ELR (cell line): ENCODE measurements at places on chromosomes 1 and 21.

DNA sequence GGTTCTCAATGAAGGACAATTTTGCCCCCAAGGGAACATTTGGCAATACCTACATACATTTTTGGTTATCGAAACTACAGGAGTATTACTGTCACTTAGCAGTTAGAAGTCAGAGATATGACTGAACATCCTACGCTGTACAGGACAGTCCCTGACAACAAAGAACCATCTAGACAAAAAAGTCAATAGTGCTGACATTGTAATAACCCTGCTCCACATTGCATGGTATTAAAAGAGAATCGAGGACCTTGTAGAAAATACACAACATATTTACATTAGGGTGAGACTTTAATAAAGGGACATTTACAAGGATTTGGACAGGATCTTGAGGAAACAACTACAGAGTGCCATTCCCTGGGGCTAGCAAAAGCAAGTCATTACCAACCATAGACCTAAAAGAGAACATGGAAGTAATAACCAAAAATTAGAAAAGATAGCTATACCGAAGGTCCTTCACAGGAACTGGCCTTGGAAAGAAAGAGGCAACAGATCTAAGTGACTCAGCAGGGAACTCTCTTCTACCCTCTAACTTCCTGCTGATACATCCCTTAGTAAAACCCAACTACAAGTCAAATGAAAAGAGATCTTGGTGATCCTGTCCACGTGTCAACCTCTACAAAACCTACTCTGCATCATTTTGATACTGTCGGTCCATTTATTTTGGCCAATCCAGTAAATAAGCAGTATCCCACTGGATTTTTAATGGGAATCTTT, 40.2 kb downstream of the ANGPTL3 start:
- DNase-seq, result peak; percentile 40

- DNase-seq, result no peak
Measured at GRCh38 chr1:40451238-40451585, 936 bp downstream of the ZFP69B start.

- DNase-seq, result no peak
Measured at GRCh38 chr1:14403961-14404645, 194.4 kb upstream of the KAZN start.

DNA sequence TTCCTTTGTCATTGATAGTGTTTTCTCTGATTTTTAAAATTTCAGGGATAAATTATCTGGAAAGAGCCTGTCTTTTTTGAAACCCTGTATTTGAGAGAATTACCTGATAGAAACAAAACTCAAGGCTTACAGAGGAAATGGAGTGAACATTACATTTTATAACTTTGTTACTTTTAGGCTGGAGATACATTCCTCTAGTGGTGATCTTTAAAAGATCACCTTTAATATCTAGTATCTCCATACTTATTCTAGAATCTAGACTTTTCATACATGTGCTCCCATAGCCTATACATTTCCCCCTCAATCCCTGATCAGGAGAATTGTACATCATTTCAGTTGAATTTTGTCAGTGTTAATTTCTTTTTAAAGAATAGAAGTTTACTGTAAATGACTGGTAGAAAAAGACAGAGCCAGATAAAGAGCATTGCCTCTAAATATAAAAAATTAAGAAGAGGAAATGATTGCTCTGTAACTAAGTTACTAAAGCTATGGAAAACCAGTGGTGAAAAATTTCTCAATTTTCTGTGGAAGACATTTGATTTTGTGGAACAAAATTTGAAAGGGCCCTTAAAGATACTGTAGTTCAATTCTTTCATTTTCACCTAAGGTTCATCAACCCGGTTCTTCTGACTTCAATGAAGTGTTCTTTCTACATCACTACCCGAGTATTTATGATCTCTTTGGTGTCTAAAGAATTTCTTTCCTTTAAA, 33.7 kb downstream of the RASAL2 start:
- peak; percentile 39 for DNase-seq

GRCh38 chr1:204545202-204545601, 29.0 kb downstream of the MDM4 start:
- DNase-seq, result peak; percentile 60
